ENCODE measurements at places on chromosomes 4 and X.

DNA sequence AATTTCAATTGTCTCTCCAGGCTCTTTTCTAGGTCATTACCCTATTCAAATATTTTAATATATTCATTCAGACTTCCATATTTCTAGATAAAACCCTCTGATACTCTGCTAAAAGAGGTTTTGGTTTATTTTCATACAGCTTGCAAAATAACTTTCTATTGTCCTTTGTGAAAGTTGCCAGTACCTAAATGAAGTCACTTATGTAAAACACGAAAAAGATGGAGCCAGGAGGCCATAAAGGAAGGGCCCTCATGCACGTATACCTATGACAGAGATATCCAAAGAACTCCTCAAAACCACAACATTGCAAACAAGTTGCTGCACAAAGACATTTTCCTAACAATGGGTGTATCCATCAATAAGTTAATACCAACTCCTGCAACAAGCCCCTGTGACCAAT lies 25.7 kb upstream of the ELOVL6 start:
- DNase-seq, result no peak

DNA sequence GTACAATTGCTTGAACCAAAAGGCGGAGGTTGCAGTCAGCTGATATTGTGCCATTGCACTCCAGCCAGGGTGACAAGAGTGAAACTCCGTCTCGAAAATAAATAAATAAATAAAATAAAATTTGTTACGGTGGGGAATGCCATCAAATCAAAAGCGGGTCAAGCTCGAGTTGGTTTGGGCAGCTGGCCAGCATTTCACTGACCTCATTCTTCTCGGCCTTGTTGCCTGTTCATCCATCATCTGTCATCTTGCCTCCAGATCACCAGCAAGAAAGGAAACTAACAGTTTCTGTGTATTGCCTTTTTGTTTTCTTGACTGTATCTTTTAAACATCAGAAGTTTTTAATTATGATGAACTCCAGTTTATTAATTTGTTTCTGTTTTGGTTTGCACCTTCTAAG lies 31.5 kb upstream of the KLHL2 start:
- no peak for DNase-seq

DNA sequence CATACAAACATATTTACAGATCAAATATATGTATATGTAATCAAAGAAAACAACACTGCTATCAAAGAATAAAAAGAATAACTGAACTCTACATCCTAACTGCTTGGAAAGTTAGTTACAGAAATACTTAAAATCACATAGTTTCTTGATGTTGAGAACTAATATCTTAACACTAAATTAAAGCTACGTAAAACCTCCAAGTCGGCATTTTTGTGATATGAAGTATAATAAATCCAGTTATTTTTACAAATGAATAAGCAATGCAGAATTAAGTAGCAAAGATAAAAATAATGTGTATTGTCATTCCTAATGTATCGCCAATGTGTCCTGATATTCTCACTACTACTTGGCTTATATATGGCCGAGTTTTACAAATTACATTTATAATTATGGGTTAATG lies 68.4 kb downstream of the JADE1 start:
- no peak for DNase-seq

DNA sequence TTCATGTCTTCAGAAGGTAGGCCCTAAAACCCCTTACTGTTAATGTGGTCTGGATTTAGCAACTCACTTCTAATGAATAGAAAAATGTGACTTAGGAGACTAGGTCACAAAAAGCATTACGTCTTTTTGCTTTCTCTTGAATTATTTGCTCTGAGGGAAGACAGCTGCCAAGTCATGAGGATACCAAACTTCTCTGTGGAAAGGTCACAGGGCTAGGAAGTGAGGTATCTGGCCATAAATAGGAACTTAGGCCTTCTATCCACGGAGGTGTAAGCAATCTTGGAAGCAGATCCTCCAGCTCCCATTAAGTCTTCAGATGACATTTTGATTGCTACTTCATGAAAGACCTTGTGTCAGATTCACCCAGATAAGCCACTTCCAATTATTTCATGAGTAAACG lies 120.6 kb downstream of the JADE1 start:
- DNase-seq, result no peak

- no peak for DNase-seq
Measured at GRCh38 chrX:81255876-81256275, 54.0 kb downstream of the SH3BGRL start.

- no peak for DNase-seq
Measured at GRCh38 chrX:154593201-154593600, 8.3 kb downstream of the CTAG1A start.

GRCh38 chr4:87117051-87117731 lies 103.2 kb downstream of the KLHL8 start:
- DNase-seq, result no peak

DNA sequence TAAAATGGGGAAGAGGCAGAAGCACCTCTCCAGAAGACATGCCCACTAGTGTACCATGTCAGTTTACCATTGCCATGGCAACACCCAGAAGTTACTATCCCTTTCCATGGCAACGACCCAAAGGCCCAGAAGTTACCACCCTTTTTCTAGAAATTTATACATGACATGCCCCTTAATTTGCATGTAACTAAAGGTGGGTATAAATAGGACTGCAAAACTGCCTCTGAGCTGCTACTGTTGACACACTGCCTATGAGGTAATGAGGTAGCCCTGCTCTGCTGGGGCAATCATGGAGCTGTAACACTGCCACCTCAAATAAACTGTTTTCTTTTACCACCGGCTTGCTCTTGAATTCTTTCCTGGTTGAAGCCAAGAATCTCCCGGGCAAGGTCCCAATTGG lies 13.9 kb upstream of the BEX4 start:
- no peak for DNase-seq

GRCh38 chr4:53059256-53059655 lies 197.1 kb downstream of the RASL11B start:
- no peak for DNase-seq

DNA sequence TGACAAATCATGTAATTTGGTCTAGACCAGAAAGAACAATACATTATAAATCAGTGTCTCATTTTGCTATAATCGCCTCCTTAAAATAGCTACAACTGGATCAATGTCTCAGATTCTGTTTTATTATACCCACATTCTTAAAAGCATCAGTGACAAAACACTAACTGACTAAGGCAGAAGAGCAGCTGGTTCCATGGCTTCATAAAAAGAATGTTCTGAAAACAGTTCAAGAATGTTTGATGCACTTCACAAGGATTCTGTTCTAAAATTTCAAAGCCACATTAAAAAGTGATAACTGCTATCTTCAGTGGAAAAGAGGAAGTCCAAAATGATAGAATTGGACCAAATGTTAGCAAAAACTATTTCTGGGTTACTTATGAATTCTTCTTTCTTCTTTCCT lies 69.8 kb downstream of the COL25A1 start:
- no peak for DNase-seq

GRCh38 chr4:186021461-186022167 lies 47.3 kb upstream of the TLR3 start:
- DNase-seq, result no peak

- DNase-seq, result no peak
Measured at GRCh38 chr4:26573389-26573794, 10.5 kb upstream of the TBC1D19 start.

- no peak for DNase-seq
Measured at GRCh38 chrX:37786624-37787422, 7.0 kb downstream of the CYBB start.

- no peak for DNase-seq
Measured at GRCh38 chrX:1361275-1361674, 24.7 kb downstream of the IL3RA start.

DNA sequence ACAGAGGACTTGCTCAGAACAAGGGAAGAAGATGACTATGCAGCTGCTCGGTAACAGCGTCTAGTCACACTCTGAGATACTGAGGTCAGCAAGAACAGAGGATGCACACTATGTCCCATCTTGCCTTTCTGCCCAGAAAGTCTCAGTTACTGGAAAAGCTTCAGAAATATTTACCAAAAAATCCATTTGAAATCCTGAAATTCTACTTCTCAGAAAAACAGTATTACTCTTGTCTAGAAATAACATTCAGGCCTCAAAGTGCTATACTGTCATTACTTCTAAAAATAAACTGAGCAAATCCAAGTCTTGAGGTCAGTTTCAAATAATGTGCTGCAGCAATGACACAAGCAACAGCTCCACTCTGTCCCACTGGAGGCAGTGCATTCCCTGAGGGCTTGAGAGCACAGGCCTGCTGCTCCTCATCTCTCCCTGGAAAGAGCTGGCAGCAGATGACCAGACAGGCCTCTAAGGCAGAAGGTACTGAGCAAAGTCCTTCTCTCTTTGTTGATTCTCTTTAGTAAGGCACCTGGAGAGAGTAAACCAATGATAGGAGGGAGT lies 76.9 kb downstream of the CAMK2D start:
- DNase-seq, result no peak

- no peak for DNase-seq
Measured at GRCh38 chr4:156775813-156776212, 195.8 kb downstream of the PDGFC start.

GRCh38 chr4:115918149-115918548 lies 804.7 kb upstream of the NDST4 start:
- DNase-seq, result no peak

- no peak for DNase-seq
Measured at GRCh38 chrX:38878641-38879340, 77.5 kb downstream of the MID1IP1 start.

- DNase-seq, result no peak
Measured at GRCh38 chr4:184039963-184040383, 134.9 kb downstream of the STOX2 start.

DNA sequence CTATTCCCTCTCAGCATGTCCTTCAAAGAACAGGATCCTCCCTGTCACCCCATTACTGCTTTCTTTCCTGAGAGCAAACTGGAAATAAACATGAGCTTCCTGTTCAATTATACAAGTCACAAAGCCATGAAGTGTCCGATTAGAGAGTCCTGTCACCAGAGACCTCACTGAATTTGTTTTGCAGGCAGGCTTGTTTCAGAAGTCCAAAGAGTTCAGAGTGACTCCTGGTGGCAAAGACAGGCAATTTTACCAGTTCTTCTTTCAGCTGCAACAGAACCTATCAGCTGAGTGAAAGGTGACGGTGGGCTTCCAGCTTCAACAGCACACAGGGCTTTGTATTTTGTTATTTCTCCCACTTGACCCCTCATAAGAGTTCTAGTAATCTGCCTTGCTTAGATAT lies 6.4 kb downstream of the ELK1 start:
- no peak for DNase-seq

GRCh38 chr4:47531241-47531953 lies 46.3 kb downstream of the ATP10D start:
- no peak for DNase-seq

DNA sequence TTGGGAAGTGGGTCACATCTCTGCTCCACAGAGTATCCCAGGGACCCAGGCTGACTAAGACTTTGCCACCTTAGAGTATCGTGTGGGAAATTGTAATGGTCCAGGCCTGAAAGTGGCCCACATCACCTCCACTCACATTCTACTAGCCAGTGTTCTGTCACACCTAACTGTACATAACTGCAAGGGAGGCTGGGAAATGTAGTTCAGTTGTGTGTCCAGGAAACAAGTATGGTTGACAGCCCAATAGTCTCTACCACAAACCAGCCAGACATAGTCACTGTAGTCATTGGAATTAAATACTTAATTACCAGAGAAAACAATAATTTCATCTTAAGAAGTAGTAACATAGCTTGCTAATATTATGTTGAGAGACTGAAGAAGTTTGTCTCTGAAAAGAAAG lies 233.4 kb upstream of the S100G start:
- DNase-seq, result no peak

DNA sequence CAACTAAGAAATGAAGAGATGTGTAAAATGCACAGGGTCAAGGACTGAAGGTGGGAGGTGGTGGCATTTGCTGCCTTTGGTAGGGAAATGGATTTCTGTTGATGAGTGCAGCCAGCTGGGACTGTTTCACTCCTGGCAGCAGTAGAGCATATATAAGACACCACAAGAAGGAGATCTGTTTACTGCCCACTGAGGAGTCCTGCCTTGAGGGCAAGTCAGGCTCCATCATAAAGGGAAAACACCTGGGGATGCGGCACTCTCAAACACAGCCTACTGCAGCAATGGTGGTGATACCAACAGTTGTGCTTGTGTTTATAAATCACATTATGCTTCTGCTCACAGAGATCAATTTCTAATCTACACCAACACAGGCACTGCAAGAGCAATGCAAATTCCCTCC lies 222.1 kb downstream of the TACR3 start:
- no peak for DNase-seq

- no peak for DNase-seq
Measured at GRCh38 chr4:10005632-10006031, 15.7 kb downstream of the SLC2A9 start.

Data from stimulated activated CD4-positive, alpha-beta T cell treated with anti-CD3 and anti-CD28 coated beads, Interleukin-15, amount 100 ng/mL, for 1 hour (primary cell).